Pancreas (tissue), 10 donors: ENCODE measurements at places on chromosomes 1 and 21.

DNA sequence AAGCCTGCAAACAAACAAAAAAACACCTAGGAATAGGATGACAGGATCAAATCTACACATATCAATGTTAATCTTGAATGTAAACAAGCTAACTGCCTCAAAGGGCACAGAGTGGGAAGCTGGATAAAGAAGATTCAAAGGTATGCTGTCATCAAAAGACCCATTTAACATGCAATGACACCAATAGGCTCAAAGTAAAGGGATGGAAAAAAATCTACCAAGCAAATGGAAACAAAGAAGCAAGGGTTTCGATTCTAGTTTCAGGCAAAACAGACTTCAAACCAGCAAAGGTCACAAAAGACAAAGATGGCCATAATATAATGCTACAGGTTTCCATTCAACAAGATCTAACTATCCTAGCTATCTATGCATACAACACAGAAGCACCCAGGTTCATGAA is 16.2 kb upstream of the OR2T10 start:
- no peak for DNase-seq

- no peak for DNase-seq
These were observed 95.9 kb downstream of the PTPRU start for GRCh38 chr1:29332204-29332603.

DNA sequence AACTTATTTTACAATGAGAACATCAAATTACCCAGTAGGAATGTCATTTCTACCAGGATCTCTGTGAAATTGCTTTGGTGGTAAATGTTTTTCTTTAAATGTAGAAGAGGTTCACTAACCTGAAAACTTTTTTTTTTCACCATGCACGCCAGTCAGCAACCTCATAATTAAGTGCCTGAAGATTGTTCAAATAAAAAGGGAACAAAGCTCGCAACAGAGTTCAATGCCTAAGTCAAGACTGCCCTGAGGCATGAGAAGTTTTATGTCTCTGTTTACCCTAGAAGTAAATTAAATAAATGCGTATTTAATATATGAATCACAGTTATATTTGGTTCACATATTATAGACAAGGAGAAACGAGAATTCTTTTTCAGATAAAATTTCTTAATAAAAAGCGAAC is 13.8 kb upstream of the SYDE2 start:
- no peak for DNase-seq

- no peak for DNase-seq
These were observed 1.9 kb downstream of the SH2D2A start for GRCh38 chr1:156814571-156815260.

DNA sequence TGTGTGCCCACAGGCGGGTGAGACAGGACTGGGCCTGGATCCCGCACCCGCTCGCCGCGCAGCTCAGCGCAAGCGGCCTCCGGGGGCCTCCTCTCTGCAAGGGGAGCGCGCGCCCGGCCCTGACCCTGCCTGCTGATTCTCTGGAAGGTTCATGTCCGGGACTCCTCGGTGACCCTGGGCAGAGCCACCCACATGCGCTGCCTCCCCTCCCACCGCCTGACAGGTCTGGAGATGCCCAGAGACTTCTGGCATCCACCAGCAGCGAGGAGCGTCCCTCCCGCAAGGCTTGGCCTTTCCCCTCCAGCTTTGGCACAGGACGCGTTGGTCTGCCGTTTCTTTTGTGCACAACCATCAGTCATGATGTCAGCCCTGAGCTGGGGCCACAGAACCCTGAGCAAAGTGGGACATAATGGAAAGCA is 42.0 kb upstream of the COL6A2 start:
- DNase-seq = no peak

DNA sequence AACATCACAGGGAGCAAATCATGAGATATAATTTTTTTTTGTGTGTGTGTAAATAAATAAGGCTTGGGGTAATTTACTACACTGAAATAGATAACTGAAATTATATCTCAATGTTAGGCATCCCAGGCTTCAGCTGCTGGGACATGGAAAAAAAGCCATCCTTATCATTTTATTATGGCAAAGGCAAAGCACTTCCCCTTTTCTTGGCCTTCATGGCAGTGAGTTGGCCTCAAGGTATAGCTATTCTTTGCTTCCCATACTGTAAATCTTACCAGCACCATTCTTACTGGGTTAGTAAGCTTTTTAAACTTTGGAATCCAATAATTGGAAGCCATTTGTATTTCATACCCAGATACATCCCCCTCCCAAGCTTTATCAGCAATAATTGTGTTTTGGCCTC is 29.0 kb downstream of the RBM11 start:
- DNase-seq = no peak

DNA sequence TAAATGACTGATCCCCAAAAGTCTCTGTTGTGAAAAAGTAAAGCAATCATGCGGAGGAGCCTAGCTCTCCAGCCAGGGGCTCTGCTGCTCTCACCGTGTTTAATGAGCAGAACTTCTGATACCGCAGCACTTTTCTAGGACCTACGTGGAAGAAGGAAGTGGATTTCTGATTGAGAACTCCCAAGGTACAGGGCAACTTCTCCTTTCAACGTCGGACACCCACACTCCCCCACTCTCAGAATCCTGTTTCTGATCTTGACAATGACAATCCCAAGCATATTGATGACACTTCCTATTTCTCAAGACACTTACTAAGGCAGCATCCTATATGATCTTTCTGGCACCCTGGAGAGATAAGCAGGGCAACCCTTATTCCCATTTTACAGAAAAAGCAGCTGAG is 78.4 kb downstream of the PROX1 start:
- no peak for DNase-seq

- no peak for DNase-seq
These were observed 3.4 kb upstream of the RGS16 start for GRCh38 chr1:182607566-182607965.

DNA sequence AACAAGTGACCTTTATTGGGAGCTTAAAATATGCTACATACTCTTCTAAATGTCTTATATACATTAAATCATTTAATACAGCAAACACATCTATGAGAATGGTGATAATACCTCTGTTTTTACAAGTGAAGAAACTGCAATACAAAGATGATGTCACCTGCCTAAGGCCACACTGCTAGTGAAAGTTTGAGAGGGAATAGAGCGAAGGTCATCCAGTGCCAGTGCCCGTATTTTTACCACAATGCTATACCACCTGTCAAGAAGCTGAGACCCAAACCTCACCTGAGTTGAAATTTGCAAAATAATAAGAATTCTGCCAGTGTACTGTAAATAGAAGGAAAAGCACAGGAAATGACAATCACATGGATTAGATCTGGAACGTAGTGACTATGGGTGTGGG is 200.4 kb upstream of the TMPRSS15 start:
- DNase-seq = no peak

- no peak for DNase-seq
These were observed 4.0 kb upstream of the ST6GALNAC3 start for GRCh38 chr1:76070538-76070937.

GRCh38 chr1:170305777-170306512 is 160.2 kb downstream of the NTMT2 start:
- DNase-seq = no peak

DNA sequence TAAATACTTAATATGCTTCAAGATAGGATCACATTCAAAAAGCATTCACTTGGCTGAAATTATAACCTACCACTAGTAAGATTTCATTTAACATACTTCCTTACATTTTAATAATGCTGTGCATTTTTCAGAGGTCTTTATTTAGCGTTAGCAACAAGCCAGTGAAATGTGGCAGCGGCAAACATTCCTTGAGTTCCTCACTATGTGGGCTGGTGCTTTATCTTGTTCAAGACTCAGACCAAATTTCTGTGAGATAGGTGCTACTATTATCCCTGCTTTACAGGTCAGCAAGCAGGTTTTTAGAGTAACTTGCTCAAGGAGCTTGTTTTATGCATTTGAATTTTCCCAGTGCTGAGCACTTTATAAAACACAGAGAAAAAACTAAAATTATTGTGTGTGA is 132.7 kb downstream of the PLPPR4 start:
- DNase-seq = no peak

GRCh38 chr1:203049077-203049476 is 22.8 kb downstream of the PPFIA4 start:
- no peak for DNase-seq

- no peak for DNase-seq
These were observed 8.9 kb downstream of the ZMPSTE24 start for GRCh38 chr1:40266786-40267535.

GRCh38 chr1:30678209-30678608 is 45.2 kb downstream of the MATN1 start:
- DNase-seq = no peak

- no peak for DNase-seq
These were observed 55.1 kb downstream of the PRDX6 start for GRCh38 chr1:173532237-173532636.

- DNase-seq = no peak
These were observed 124.1 kb downstream of the RYR2 start for GRCh38 chr1:237166086-237166485.
